Tongue (tissue), 3 donors: ENCODE measurements at places on chromosomes 5 and 9. TPM values are rescaled to one million over a fixed set of nuclear protein-coding genes. Genes with fewer than 3 reads are reported as not detected.

GRCh38 chr9:16744394-16744793 lies 126.1 kb downstream of the BNC2 start:
- no peak for DNase-seq

- DNase-seq, result no peak
Measured at GRCh38 chr9:122193651-122194050, 33.9 kb downstream of the MORN5 start.

- DNase-seq, result no peak
Measured at GRCh38 chr9:37543468-37543867, 32.7 kb downstream of the FBXO10 start.

Gene IL17B
- total RNA-seq, result 56.1 TPM

Gene FGD3
- 7.1 TPM for total RNA-seq

DNA sequence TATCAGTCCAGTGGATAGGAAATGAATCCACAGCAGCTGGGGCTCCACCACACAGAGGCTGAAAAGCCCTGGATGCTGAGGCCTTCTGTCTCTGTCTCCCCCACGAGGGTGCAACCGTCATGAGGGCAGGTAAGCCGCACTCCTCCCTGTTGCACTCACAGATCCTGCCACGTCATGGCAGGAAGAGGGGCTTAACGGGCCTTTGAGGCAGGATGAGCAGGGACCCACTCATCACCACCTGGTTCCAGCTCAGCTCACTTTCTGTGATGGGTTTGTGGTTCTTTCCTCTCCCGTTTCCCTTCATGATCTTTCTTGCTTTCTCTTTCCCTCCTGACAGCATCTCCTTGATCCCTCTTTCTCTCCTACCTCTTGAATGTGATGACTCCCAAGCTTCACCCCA lies 575.2 kb downstream of the CCDC171 start:
- DNase-seq, result no peak

DNA sequence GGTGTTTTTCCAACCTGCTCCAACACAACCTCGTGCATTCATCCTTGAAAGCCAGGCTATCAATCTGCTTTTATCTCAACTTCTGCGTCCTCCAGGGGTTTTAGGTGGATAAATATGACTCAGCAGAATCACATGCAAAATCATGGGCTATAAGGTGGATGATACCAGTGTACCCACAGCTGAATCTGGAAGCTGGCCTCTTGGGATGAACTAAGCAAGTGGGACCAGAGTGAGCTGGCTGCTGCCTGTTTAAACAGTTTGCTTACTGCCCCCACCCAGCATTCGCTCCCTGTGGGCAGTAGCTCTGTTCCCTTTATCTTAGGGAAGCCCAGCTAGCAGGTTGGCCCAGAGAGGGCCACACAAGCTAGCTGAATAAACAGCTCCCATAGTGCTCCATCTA lies 194.0 kb downstream of the CRB2 start:
- DNase-seq, result no peak

DNA sequence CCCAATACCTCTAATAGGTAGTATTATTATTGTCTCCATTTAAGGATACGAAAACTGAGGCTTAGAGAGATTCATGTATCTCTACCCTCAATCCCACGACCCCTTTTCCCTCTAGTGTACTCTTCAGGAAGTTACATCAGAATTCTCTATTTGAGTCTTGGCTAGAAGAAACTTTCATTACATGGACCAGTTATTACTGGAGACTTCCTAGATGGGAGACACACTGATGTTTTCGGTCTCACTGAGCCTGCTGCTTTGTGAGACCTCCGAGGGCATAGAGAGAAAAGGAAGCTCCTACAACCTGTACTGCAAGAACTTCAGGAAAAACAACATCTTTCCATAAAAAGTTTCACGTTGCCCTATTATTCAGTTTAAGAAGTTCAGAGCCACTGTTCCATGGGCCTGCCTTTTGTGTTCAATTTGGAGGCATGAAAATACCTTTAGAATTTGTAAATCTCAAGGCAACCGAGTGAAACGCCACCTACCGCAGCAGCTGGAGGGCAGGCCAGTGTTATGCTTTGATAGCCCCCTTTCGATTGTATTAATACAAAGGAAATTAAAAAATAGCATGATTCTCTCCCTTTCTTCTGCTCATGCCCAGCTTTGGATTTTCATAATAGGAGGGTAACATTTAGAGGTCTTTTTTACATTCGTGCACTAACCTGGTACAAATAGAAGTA lies 223.3 kb downstream of the EBF1 start:
- no peak for DNase-seq

Gene FOXD4L6
- not detected for total RNA-seq

Gene ARL14EPL
- total RNA-seq, result not detected

DNA sequence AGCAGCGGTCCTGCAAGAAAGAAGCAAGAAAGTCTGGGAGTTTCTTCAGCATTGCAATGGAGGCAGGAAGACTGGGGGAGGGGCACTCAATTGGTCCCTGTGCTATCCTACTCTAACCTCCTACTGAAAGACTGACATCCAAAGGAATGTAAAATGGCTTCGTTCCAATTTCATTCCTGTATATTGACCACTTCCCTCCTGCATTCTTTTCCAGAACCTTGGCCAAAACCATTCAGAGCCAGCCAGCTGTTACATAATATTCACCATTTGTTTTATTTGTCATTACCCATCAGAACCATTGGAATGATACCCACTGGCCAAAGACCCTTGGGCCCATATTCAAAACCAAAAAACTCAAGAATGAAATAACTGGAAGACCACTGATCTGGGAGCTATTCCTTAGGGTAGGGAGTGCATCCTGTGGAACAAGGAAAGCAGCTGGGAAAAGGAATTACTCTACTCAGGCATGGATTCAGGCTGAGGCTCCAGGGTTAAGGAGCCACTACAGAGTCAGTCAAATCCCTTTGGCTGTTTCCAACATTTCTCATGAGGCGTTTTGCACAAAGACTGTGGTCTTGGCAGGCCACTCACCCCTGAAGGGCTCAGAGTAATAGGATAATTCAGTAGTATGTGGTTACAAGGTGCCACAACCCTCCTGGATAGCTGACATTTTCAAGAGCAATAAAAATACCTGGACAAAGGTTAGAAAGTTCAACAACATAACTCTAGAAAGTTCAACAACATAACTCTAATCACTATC lies 148.7 kb upstream of the SLC1A3 start:
- DNase-seq, result no peak

DNA sequence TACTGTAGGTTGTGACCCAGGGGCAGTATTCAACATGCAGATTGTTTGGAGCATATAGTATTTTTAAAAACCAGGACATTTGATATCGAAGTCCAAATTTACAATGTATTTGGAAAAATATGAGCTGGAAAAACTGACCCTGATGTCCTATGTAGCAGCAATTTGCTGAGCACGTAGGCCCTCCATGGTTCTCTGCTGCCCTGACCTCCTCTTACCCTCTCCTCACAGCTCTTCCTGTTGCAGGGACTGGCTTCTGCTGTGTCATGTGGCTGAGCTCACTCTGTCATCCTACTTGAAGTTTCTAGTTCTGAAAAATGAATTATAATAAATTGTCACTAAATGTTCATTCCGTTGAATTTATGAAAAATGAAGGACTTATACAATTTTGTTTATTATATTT lies 4.1 kb upstream of the ASPN start:
- DNase-seq, result no peak

DNA sequence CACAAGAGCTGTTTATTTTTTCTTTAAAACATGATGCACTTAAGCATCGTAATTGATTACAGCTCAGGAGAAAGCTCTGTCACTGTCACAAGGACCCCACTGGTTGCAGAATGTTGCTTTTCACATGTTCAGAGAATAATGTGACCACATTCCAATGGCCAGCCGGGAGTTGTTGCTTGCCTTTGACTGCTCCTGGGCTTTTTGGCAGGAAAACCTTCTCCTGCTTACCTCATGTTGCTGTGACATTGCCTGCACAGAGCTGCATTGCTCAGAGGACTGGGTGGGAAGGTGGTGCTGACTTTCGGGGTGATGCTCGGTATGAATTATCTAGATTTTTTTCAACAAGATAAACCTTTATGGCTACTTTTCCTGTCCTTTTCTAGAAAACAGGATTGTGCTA lies 88.2 kb downstream of the PALM2AKAP2 start:
- no peak for DNase-seq

Gene EMB
- 7.9 TPM for total RNA-seq

GRCh38 chr5:2149195-2149539 lies 266.4 kb upstream of the IRX4 start:
- no peak for DNase-seq

Gene PTPDC1
- total RNA-seq, result 19.7 TPM

DNA sequence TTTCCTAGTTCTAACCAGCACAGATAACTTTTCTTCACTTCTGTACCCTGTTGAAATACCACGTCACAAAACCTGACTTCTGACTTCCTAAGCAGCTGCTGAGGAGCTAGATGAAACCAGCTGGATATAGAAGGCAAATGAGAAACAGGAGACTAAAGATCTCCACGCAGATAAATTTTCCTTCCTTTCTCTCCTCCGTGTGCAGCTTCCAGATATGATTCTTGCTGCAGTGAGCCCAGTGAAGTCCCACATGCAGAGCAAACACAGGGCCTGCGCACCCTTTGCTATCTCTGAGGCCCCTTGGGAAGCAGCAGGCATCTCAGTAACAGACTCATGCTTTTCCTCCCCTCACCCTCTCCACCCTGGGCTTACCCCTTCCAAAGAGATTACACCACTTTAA lies 1638.3 kb downstream of the MAT2B start:
- peak; percentile 26 for DNase-seq

- no peak for DNase-seq
Measured at GRCh38 chr9:128280084-128280622, 4.1 kb downstream of the SWI5 start.

DNA sequence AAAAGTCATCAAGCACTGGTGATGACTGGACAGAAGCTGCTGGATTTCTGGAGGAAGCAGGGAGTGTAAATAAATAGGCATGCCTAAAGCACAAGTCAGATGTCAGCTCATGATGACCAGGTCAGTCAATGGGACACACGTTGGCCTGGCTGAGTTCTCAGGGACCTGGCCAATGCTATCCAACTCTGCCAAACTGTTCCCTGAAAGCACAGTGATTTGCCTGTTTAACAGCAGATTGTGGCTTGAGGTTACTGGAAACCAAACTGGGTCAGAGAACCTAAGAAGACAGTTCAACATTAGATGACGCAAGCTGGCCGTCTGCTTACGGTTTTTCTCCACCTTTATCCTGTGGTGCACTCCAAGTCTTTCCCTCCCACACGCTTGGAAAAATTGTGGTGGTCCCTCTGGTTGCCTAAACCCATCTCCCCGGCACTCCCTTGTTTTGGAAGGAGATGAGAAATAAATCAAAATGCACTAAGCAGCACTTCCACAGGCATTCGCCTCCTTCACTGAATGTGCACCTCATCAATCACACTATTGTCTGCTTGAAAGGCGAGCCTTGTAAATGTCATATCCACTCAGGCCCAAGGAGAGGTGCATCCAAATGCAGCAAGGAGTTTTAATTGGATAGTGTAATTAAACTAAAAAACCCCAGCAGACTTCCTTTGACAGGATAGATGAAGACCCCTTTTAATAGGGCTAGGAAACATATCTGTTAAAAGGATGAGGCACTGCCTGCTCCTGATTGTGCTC lies 199.4 kb downstream of the GAPVD1 start:
- DNase-seq, result no peak

- no peak for DNase-seq
Measured at GRCh38 chr5:97554977-97555643, 372.1 kb upstream of the RIOK2 start.

Gene PSD2
- total RNA-seq, result 0.10 TPM

Gene ORM2
- total RNA-seq, result not detected

Gene RIOK2
- 25.1 TPM for total RNA-seq

Gene NEUROG1
- not detected for total RNA-seq

Gene MYOT
- total RNA-seq, result 254 TPM

Gene TLE1
- 73.8 TPM for total RNA-seq

Gene ZNF883
- 3.8 TPM for total RNA-seq

Gene PKD2L2
- 1.9 TPM for total RNA-seq

GRCh38 chr9:4879115-4879558 lies 86.4 kb downstream of the RCL1 start:
- DNase-seq, result no peak

Gene N4BP3
- total RNA-seq, result 22.1 TPM

- peak; percentile 28 for DNase-seq
Measured at GRCh38 chr9:94697972-94698581, 28.4 kb upstream of the AOPEP start.

Gene GDNF
- 4.0 TPM for total RNA-seq

DNA sequence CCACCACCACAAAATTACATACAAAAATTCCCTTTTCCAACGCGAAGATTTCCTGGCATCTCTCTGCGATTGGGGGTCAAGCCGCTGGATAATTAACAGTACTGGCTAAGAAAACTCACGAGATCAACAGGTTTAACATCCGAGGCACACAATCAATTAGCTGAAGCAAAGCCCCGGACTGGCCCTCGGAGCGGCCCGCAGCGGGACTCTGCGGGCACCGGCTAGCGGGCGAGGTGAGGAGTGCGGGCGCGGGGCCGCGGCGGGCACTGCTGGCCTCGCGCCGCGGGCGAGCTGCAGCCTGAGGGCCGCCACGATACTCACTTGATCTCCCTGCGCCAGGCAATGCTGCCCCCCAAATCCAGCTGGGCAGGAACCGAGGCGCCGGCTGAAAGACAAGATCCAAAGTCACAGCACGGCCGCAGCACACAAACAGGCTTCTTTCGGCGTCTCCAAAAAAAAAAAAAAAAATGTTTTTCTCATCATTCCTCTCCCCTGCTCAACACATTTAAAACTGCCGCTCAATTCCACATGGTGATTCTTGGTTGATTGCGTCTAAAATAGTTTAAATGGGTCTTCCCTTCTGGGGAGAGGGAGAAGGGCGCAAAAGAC lies 210.2 kb downstream of the MEF2C start:
- DNase-seq, result peak; percentile 6

GRCh38 chr5:123206618-123207017 lies 117.6 kb downstream of the PRDM6 start:
- no peak for DNase-seq

DNA sequence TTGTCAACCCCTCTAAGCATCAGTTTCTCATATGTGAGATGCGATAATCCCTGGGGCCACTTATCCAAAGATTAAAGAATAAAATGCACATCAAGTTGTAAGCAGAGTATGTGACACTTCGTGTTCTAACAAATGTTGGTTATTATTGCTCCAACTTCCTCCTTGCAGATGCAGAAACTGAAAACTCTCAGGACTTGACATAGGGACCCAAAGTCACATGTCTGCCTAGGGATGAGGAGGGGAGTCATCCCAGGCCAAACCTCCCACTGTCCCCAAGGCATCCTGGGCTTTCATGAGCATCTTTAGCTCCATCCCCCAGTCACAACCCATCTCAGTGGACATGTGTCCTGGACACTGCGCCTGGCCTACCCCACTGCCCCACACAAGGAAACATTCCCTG lies 27.5 kb upstream of the SYK start:
- DNase-seq, result no peak

Gene PDLIM4
- 49.6 TPM for total RNA-seq

DNA sequence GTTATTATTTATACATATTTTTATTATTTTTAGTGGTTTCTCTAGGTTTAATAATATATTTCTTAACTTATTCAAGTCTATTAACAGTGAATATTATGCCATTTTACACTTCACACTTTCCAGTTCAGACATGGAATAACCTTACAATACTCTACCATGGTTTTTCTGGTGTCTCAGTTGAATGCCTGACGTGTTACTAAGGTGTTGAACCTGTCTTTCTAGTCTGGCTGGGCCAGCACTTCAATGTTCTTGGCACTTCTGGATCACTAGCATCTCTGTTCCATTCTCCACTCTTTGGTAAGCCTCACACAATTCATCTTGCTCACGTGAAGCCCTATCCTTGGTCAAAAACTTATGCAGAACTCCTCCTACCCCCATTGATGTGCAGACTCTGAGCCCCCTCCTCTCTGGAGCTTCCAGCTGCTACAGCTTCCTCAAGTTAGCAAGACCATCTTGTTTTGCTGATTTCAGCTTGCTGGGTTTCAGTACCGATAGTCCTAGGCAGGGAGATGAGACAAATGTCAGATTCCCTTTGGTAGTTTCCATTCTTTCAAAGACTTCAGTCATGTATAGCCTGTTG lies 243.1 kb downstream of the FBXO4 start:
- DNase-seq, result no peak
